GM18507 (cell line): ENCODE measurements at places on chromosomes 12 and 14.

DNA sequence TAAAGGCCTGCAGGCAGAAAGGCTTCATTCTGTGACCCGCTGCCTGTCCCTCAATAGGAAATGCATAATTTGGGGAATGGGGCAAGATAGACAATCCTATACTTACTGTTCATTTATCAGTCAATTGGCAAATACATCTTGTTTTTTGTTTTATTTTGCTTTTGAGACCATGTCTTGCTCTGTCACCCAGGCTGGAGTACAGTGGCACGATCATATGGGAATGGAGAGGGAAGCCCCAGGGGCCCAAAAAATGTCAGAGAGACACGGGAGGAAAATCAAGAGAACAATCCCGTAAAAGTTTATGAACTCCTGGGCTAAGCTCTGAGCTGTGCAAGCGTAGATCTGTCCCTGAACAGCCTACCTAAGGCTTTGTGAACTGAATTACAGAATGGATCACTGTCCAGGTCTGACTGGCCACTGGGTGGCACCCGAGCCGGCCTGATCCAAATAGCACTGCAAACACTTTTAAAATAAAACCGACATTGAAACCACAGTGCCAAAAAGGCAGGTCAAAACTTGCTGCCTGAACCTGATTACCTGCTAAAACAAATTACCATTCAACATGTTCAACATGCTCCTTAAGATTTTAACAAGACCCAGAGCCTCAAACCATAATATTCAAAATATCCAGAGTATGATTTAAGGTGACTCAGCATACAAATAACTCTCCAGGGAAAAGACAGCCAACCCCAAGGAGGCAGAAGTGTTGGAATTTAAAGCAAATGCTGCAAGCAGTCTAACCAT, 11.8 kb downstream of the COPS7A start:
- no peak for DNase-seq

DNA sequence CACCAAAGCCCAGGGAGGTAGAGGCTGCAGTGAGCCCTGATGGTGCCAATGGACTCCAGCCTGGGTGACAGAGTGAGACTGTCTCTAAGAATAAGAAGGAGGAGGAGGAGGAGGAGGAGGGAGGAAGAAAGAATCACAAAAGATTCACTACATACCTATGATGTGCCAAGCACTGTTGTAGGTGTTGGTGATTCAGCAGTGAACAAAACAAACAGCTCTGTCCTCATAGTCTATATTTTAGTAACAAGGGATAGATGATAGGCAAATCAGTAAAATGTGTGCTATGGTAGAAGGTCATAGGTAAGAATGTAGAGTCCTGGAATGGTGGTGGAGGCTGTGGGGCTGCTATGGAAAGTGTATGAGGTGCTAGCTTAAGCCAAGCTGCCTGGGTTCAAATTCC, 18.0 kb upstream of the ABHD12B start:
- no peak for DNase-seq

- DNase-seq: no peak
These were observed 38.3 kb downstream of the ATF7IP start for GRCh38 chr12:14403711-14404196.

DNA sequence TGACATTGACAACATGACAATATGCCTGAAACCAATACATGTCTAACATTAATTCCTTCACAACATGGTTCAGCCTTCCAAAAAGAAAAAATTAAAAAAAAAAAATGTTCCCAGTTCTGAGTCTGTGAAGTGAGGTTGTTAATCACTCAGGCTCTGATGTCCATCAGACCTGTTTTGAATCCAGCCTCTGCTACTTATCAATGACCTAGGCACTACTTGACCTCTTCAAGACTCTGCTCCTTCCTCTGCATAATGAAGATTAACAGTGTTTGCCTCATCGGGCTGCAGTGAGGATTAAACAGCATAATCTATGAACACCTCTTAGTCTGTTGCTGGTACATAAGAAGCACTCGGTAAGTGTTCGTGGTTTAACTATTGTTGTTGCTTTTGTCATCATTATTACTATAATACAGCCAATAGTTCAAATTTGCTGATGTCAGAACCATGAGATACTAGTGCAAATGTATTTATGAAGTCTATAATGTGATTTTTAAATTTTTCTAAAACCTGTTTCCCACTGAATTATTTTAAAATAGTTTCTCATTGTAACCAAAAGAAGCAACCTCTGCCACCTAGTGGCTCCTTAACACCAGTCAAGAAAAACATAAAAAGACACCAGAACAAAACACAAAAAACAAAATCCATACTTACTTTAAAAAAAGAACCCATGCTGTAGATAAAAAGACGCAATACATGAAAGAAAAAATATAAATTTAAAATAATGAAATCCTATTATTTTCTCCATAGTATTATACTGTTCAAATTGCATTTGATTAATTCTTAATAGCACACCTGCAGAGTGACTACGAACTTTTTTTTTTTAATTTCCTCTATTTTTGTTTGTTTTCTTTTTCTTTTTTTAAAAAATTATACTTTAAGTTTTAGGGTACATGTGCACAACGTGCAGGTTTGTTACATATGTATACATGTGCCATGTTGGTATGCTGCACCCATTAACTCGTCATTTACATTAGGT, 20.3 kb upstream of the TMX1 start:
- no peak for DNase-seq

DNA sequence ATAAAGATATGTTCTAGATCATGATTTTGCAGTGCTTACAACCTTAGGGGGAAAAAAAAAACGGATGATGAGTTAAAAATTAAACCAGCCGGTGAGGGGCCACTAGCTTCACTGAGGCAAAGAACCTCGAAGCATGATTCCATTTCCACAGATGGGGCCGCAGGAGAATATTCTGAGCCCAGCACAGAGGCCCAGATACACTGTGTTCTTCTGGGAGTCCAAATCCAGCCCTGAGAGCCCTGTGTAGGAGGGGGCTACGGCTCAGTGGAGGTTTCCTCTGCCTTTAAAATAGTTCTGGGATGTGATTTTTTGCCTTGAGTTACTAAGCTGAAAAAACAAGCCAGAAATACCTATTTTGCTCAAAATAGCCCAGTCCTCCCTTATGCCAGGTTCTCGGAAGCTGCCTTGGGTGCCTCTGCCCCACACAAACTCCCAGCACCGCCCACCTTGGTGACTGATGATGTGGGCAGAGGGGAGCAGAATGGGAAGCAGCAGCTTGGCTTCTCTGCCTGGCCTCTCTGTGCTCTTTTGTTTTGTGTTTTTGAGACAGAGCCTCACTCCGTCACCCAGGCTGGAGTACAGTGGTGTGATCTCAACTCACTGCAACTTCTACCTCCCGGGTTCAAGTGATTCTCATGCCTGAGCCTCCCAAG, 105.4 kb upstream of the BCL2L14 start:
- DNase-seq: no peak

DNA sequence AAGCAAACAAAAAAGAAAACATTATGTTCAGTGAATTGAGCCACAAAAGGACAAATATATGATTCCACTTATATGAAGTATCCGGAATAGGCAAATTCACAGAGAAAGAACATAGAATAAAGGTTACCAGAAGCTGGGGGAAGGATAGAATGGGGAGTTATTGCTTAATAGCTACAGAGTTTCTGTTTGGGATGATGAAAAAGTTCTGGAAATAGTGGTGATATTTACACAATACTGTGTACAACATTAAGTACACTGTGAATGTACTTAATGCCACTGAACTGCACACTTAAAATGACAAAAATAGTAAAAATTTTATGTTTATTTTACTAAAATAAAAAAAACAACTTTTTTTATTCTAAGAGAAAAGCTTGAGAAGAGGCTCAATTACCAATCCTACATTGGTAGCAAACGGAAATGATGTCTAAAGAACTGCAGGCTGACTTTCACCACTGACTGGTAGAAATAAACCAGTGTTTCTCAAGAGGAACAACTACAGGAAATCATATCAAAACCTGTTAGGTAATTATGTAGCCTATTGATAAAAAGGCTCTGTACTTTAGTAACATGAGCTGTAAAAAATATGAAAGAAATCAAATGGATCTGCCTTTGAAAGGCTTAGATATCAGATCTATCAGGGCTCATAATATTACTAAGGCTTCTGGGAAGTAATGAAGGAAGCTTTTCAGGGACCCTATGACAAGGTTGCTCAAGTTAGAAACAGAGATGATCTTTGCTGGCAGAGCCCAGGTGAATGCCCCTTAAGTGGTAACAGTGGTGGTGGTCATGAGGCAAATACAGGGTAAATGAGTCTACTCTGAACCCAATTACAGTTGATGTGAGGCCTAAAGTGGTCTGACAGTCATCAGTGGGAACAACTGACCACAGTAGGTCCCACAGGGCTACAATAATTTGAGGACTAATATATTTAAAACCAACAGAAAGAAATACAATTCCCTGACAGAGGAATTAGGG, 41.3 kb downstream of the BAZ1A start:
- no peak for DNase-seq

GRCh38 chr12:72015895-72016294, 77.2 kb downstream of the TPH2 start:
- no peak for DNase-seq

DNA sequence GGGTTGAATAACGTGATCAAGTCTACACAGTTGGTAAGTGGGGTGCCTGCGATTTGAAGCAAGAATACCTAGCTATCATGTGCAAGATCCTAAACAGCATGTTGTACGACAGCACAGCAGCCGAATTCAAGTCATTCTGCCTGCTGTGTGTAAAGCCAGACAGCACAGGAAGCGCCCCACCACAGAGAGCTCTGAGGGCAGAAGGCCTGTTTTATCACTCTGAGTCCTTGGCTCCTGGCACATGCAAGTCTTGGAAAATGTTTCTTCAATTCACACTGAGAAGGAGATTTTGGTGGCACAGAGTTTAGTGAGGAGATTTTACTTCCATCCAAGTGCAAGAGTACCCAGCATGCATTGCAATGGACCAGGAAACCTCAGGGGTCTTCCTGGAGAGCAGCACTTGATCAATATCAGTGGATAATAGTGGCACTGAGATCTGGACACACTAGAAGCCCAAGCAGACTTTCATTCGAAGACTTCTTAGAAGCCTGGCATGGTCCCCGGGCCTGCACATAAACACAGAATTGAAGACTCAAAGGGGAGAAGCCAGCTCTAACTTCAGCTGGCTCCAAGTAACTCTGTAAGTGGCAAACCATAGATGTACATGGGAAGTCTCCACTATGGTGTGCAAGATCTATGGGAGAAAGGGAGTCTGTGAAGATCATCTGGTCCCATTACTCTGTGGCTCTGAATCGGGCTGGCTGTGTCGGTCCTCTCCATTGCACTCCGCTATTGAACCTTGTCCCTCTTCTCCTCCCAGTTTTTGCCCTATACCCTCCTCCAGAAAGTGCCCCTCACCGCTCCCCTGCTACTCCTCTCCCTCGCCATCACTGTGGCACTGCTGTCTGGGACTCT, 1.5 kb upstream of the KRT1 start:
- no peak for DNase-seq

DNA sequence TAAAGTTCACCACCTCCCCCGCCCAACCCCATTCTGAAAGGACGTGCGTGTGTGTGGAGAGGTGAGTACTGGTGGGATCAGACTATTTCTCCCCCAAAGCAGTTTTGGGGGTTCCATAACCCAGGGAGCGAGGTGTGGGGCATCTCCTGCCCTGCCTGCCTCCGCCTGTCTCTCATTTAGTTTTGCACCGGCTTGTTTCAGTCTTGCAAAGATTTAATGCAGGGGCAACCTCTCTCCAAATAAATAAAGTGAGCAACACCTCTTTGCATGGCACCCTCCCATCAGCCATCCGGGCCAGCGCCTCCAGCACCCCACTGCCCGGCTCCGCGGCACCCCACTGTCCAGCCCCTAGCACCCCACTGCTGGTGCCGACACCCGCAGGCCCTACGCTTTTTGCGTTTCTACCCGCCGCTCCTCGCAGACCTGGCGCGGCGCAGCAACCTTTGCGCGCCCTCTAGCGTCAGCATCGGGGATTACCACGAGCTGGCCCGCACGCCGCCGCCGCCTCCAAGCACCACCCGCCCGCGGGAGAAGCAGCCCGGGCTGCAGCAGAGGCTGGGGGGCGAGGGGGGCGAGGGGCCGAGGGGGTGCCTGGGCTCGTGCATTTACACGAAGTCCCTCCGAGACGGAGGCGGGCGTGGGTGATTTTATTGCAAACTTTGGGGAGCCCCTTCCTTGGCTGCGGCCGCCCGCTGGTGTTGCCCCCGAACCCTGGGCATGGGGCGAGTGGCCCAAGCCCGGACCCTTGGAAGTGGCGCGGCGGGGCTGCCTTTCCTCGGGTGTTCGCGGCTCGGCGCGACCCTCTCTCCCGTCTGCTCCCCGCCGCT, 55.8 kb upstream of the VRK1 start:
- peak; percentile 62 for DNase-seq

- DNase-seq: no peak
These were observed 279.6 kb upstream of the CCDC196 start for GRCh38 chr14:66206554-66206953.

- no peak for DNase-seq
These were observed 1036.1 kb upstream of the TMEM132C start for GRCh38 chr12:127230843-127231260.

GRCh38 chr12:45388545-45388944, 172.7 kb downstream of the ANO6 start:
- DNase-seq: no peak

DNA sequence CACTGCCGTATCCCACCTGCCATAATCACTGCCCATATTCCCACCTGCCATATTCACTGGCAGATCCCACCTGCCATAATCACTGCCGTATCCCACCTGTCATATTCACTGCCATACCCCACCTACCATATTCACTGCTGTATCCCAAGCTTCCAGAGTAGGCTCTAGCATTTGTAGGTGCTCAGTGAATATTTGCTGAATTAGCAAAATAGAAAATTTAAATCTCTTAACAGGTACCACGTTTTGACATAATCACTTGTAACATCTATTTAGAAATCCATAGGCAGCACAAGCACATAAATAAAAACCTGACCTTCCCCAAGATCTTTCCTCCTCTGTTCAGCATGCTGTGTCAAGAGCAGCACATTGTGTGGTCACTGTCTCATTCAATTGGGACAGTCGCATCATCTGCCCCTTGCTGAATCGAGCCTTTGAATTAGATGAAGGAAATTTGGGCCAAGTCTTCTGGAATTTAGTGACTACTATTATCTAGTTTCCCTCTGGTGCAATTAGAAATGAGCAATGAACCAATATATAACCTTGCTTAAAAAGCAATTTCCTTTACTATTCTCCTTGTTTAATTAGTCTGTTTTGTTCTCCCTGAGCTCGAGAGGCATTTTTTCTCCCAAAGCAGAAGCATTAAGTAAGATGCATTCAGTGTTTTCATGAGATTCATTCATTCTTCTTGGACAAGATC, 144.9 kb upstream of the FGD4 start:
- DNase-seq: no peak

DNA sequence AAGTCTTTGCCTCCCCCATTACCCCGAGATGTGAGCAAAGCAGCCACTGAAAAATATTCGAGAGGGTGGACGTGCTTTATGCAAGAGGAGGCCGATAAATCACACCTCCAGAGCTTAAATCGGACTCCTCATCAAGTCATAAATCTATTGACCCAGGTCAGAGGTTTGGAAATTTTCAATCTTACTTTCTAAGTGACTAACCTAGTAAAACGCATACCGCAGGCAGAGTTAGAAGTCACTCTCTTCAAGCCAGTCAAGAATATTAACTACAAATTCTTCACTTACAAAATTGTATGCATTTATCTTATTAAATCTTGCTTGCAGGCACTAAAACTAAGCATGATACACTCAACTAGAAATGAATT, 34.9 kb downstream of the GPHB5 start:
- DNase-seq: no peak

GRCh38 chr12:5194306-5194705, 150.6 kb downstream of the KCNA5 start:
- no peak for DNase-seq

- DNase-seq: no peak
These were observed 99.1 kb upstream of the MED13L start for GRCh38 chr12:116376354-116377193.
